Activated naive CD4-positive, alpha-beta T cell treated with Interleukin-2 at 50 U/mL for 16 hours (primary cell): ENCODE measurements at places on chromosomes 5 and 9.

DNA sequence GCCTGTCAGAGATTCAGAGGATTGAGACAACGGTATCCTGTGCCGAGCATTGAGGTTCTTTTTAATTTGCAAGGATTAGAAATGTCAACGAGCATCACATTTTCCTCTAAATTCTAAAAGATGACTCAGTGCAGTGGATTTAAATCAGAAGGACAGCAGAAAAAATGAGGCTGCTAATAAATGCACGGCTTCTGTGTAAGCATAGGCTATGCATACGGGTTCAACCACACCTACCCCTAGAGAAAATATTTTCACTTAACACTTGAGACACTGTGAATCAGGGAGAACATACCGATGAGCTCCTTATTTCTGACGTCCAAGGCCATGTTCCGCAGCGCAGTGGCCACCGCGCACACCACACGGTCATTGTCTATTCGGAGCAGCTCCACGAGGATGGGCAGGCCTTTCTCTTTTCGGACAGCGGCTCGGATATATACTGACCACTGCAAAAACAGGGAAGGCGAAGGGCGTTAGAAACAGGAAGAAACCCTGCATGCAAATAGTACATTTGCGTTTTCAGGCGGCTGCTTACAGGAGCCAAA is 321.4 kb upstream of the DAP start:
- DNase-seq = no peak

- no peak for DNase-seq
Measured at GRCh38 chr5:168612996-168613395, 33.8 kb upstream of the PANK3 start.

- DNase-seq = peak; percentile 6
Measured at GRCh38 chr9:130186839-130187522, 14.8 kb downstream of the NCS1 start.

- no peak for DNase-seq
Measured at GRCh38 chr5:80816590-80816989, 143.6 kb upstream of the RASGRF2 start.

- DNase-seq = no peak
Measured at GRCh38 chr5:96919754-96920197, 16.1 kb upstream of the LNPEP start.
